Mesothelial cell of epicardium (in vitro differentiated cells): ENCODE measurements at places on chromosomes 4 and X.

DNA sequence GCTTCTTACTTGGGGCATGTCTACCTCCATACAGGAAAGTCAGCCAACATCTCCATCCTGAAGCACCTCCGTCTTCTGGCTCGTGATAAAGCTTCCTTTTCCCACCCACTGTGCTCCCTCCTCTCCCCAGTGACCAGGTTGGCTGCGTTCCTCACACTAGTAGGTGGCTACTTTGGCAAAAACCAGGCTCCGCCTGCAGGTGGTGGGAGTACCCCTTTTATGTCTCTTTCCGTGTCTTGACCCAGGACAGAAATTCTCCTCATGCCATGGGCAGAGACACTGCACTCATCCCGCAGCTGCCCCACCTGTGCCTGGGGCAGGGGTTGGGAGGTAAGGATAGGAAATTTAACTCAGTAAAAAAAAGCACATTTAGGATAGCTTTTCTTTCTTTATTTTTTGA is 50.9 kb downstream of the ENPP6 start:
- DNase-seq, result no peak

DNA sequence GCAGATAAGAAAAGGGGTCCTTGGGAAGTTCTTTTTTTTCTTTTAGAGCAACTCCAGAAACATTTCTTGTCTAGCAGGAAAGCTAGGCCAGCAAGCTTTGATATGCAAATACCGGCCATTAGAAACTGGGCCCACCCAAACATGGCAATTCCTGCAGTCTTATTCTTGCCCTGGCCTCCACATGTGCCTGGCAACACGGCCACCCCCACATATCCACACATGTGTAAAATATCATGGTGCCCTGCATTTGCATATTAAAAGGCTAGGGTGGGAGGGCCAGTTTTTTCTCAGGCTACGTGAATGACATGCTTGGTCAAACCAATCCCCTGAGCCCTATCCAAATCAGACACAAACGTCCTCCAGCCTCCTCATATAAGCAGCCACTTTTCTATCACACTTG is 171.7 kb upstream of the ZCCHC13 start:
- no peak for DNase-seq

GRCh38 chr4:115670930-115671329 is 557.5 kb upstream of the NDST4 start:
- no peak for DNase-seq

GRCh38 chr4:109005523-109005922 is 242.7 kb upstream of the ETNPPL start:
- no peak for DNase-seq

DNA sequence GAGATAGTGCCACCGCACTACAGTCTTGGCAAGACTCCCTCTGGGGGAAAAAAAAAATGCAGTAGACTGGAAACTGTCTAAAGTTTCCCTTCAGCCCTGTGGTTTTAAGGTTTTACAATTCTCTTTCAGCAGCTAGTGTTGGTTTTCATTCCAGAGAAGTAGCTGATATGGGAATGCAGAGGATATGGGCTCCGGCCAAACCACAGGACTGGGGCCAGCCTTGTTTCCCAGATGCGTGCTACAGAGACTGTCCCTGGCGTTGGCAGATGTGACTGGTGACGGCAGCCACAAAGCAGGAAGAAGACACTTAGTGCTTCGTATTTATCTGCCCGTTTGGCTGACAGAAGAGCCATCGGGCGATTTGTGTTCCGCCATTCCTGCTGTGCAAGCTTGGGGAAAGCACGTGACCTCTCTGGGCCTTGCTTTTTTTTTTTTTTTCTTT is 43.2 kb downstream of the ZBTB49 start:
- DNase-seq, result peak; percentile 46

DNA sequence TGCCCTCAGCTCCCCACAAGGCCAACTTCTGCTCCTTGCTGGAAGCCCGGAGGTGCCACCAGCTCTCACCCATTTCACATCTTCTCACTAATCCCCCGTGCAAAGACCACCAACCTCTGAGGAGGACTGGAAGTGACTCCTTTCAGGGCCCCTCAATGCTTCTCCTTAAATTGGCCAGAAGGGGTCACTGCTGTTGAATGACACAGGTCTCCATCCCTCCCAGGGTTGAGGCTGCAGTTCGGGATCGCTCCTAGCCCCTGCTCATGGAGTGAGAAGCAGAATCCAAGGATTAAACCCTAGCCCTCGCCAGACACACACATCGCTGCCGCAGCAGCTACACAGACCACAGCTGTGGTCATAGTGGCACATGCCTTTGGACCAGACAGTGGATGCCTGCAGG is 279.5 kb upstream of the TAPT1 start:
- no peak for DNase-seq

DNA sequence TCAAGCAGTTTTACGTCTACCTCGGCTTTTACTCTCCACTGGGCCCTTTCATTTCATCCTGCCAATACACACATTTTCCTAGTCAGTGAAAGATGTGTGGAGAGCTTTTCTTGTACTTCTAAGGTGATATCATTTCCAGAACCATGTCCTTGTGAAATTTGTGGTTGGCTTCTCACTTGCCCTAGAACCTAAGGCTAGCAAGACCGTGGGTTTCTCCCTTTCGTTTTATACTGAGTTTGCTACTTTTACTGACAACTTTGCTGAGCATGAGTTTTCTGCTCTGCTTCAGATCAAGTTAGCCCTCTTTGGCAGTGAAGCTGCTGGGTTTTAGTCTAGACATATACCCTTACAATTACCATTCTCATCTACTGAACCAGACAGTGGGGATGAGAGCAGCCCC is 95.7 kb upstream of the FRMPD4 start:
- no peak for DNase-seq

GRCh38 chrX:40055495-40055894 is 42.3 kb downstream of the BCOR start:
- DNase-seq, result no peak

DNA sequence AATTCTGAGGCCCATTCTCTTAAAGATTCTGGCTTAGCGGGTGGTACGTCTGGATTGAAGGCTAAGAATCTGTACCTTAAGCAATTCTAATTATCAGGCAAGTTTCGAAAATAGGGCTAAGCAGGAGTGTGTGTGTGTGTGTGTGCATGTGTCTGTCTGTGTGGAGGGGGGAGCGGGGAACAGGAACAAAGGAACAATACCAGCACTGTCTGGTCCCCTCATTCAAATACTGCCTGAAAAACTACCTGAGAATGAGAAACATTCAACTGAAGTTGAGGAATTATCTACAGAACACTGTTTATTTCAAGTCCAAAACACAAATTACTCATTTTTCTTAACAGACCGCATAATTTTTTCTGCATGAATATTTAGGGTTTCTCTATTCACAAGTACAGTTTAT is 18.6 kb downstream of the PGRMC2 start:
- DNase-seq, result no peak

- DNase-seq, result no peak
Observed at GRCh38 chr4:119493886-119494285, 134.7 kb downstream of the PDE5A start.

- DNase-seq, result no peak
Observed at GRCh38 chr4:6538575-6538974, 36.4 kb upstream of the MAN2B2 start.

DNA sequence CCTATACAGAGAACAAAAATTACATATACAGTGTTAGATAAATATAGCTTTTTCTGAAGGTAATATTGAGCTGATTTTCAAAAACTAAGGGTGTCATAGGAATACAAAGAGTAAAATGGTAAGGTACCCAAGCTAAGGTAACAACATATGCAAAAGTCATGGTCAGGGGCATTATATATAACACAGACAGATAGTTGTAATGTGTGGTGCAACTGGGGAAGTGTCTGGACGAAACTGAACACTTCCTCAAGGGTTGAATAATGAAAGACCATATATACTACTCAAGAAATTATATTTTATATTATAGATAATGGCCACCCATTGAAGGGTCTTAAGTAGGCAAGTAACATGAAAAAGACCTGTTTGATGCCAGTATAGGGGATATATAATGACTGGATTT is 262.1 kb upstream of the CXXC4 start:
- no peak for DNase-seq

- DNase-seq, result no peak
Observed at GRCh38 chr4:168811207-168811606, 198.8 kb downstream of the CBR4 start.

- no peak for DNase-seq
Observed at GRCh38 chrX:55028040-55028439, 2.7 kb downstream of the ALAS2 start.

DNA sequence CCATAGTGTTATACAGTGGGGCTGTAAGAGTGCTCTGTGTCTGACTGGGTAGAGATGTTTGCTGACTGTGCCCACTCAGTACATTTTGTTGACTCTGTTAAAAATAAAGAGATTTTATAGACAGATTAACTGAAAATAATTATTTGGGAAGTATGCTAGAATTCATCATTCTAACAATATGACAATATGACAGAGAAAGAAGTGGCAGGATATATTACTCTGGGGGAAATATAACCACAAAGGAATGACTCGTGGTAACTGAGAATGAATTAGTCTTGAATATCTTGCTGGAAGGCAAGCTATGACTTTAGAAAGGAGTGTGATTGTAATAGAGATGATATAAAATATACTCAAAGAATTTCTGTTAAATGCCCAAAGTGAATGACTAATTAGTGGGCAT is 46.8 kb downstream of the TMEM165 start:
- no peak for DNase-seq

DNA sequence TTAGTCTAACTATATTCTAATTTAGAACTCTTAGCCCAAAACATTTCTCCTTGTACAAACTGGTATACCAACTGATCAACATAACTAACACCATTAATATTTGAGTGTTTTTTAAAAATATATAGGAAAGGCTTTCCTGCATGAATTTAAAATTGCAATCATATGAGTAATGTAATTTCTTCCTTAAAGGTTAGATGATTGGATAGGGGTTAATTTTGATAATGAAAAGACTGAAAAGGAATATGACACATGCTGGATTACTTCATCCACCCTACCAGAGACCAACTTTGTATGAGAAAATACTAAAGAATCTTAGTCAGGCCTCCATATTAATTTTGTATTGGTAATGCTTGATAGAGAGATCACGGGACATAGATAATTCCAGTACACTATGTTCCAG is 25.1 kb upstream of the PLS3 start:
- no peak for DNase-seq

GRCh38 chr4:112110059-112110425 is 35.2 kb upstream of the FAM241A start:
- no peak for DNase-seq

DNA sequence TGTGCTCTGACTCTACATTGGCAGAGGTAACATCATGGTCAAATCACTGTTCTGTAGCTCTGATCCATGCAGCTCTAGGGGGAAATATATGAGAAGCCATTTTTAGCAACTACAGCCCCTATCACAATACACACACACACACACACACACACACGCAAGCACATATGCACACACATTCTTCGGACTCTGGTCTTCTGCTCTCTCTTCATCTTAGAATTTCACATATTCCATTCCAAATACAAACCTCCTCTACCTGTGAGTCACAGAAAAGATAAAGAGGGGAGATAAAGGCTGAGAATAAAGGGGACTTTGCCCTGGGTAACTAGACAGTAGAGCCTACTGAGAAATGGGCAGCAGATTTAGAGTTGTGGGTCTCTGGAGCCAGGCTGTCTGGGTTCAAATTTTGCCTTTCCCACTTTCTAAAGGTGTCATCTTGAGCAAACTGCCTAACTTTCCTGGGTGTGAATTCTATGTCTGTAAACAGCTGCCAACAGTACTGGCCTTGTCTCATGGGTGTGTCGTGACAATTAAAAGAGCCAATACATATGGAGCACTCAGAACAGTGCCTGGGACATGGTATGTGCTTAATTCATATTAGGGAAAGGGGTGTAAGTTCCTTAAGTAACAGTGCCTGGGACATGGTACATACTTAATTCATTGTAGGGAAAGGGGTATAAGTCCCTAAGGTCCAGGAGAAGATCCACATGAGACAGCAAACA is 11.6 kb upstream of the RASL11B start:
- no peak for DNase-seq

- no peak for DNase-seq
Observed at GRCh38 chrX:23841847-23842522, 59.0 kb downstream of the SAT1 start.

DNA sequence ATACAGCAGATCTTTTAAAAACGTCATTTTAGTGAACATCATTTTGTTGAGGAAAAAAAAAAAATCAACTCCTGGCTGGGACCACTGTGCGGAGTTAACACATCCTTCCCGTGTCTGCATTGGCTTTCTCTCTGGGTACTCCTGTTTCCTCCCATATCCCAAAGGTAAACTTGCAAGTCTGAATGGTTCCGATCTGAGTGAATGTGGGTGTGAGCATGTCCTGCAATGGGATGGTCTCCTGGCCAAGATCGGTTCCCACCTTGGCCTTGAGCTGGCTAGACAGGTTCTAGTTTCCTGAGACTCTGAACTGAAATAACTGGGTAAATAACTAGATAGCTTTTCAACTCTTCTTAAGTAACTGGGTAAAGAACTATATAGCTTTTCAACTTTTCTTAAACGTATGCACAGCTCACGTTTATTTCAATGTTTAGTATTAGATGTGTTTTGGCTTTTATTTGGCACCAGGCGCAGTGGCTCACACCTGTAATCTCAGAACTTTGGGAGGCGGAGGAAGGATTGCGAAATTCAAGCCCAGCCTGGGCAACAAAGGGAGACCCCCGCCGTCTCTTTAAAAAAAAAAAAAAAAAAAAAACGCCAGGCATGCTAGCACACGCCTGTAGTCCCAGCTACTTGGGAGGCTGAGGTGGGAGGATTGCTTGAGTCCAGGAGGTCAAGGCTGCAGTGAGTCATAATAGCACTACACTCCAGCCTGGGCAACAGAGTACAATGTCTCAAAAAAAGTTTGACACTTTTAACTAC is 14.0 kb downstream of the RBMX start:
- DNase-seq, result no peak

DNA sequence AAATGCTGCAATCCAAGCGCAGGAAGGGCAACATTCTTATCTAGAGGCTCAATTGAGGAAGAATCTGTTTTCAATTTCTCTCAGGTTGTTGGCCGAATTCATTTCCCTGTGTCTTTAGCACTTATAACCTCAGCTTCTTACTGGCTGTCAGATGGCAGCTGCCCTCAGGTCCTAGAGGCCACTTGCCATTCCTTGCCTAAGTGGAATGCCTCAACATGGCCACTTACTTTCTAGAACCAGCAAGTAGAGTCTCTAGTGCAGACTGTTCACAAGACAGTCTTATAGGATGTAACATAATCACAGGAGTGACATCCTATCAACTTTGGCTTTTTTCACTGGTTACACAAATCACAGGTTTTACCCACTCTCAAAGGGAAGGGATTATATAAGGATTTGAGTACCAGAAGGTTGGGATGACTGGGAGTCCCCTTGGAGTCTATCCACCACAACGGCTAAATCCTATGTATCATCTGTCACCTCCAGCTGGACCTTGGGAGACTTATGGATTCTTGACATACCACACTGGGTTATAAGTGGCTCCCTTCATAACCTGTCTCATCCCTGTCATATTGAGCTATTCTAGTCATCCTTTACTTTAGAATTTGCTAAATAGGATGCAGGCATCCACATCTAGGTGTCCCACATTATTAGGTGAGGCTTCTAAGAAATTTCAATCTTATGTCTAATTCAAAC is 297.9 kb upstream of the CTSO start:
- DNase-seq, result no peak

- DNase-seq, result no peak
Observed at GRCh38 chr4:150234246-150234645, 156.0 kb downstream of the DCLK2 start.

- DNase-seq, result no peak
Observed at GRCh38 chr4:95215043-95215442, 333.7 kb downstream of the UNC5C start.

- DNase-seq, result no peak
Observed at GRCh38 chr4:58732973-58733372, 1622.8 kb upstream of the IGFBP7 start.

GRCh38 chr4:83197555-83198235 is 83.2 kb upstream of the PLAC8 start:
- no peak for DNase-seq
